ENCODE measurements at places on chromosomes 1 and 21.

DNA sequence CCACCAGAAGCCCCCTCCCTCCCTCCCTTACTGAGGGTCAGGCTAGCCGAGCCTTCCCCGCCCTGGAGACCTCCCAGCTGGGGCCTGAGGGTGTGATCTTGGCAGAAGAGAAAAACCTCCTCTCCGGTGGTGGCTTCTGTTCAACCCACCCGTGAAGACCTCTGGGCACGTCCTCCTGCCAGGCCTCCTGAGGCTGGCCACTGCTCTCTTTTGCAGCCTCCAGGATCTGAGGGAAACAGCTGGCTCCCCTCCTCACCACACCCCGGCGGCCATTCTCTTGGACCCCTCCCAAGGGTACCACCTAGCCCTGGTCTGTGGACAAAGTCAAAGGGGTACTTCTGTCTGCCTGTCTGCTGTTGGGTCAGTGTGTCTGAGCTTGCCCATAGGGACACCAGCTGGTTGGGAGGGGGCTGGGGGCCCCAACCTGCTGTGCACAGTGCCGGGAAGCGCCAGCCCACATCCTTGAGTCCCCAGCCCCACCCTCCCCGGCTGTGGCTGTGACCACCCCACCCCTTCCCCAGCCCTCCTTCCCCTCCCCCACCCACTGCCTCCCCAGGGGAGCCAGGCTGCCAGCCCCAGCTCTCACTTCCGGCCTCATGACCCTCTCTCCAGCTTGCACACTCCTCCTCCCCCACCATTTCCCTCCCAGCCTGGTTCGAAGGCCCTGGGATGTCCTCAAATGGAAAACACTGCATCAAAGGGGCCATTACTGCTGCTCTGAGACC, 48.1 kb downstream of the AHDC1 start:
- peak; percentile 45 for DNase-seq

GRCh38 chr1:64203420-64203819, at the start of gene UBE2U:
Gene UBE2U (plus strand): TSS chr1:64203623. CDS start chr1:64204051, 428 bp downstream.
- DNase-seq = no peak

- DNase-seq = peak; percentile 45
Measured at GRCh38 chr1:65075123-65075976, 72.7 kb upstream of the AK4 start.

- DNase-seq = no peak
Measured at GRCh38 chr1:60949154-60949825, 133.1 kb upstream of the NFIA start.

GRCh38 chr1:245894843-245895242, 612.2 kb downstream of the SMYD3 start:
- no peak for DNase-seq

DNA sequence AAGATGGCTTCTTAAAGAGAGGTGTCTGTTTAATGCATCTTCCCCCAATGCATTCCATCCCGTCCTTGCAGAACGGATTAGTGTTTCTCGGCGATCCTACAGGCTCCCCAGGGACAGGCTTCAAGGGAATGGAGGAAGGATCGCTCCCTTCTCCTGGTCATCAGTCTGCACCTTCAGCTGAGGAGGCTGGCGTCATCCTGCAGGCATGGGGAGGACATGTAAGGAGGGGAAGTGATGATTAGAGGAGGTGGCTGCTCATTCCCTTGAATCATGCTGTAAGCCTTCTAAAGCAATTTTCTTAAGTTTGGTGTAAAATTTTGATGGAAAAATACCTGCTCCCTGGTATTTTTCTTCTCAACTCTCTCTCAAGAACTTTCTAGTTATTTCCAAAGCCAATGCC, 603.6 kb downstream of the NPHP4 start:
- DNase-seq = peak; percentile 39

DNA sequence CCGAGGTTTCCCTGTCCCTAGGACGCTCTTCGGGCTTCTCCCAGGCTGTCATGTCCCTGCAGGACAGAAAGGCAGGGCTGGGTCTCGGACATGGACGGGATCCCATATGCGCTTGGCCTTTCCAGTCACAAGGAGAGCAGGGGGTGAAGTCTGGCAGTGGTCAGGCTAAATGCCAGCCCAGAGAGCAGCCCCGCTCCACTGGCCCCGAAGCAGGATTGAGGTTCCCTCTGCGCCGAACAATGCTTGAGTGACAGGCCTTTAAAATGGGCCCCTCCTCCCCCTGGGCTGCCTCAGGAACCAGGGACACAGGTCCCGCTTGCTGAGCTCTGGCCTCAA, 12.7 kb downstream of the DRAXIN start:
- DNase-seq = no peak
